Fibroblast of skin of right biceps (primary cell): ENCODE measurements at places on chromosomes 13 and 19.
A peak's percentile ranks its signal among the peaks of the same experiment; 100 is the strongest.

GRCh38 chr19:50252111-50252886 lies 48.9 kb downstream of the MYH14 start:
- no peak for DNase-seq

- peak; percentile 23 for DNase-seq
These were observed 42.0 kb upstream of the NFIC start for GRCh38 chr19:3324405-3324856.

DNA sequence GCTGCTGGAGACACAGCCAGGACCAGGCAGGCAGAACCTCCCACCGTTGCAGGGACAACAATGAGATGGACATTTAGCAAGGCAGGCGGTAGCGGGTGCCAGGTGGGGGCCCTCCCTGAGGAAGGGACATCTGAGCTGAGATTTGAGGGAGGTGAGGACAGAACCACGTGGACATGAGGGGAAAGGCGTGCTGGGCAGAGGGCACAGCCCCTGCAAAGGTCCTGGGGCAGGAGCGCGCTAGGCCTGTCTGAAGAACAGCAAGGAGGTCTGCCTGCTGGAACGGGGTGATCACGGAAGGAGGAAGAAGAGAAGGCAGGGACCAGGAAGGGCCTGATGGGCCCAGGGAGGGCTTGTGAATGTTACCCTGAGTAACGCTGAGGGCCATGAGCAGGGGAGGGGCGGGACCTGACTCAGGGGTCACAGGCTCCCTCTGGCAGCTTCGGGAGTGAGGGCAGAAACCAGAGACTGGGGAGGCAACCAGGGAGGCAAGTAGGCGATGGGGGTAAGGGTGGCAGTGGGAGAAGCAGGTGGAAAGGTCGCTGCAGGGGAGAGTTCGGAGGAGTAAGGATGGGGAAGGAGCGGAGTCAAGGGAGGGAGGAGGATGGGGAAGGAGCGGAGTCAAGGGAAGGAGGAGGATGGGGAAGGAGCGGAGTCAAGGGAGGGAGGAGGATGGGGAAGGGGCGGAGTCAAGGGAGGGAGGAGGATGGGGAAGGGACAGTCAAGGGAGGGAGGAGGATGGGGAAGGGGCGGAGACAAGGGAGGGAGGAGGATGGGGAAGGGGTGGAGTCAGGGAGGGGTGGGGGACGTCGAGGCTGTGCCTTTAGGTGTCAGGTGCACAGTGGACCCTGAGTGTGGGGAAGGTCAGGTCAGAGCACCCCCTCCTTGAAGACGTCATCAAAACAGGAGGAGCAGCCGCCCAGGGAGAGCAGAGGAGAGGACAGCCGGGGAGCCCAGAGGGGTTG lies 15.7 kb upstream of the B3GNT3 start:
- DNase-seq: peak; percentile 52

DNA sequence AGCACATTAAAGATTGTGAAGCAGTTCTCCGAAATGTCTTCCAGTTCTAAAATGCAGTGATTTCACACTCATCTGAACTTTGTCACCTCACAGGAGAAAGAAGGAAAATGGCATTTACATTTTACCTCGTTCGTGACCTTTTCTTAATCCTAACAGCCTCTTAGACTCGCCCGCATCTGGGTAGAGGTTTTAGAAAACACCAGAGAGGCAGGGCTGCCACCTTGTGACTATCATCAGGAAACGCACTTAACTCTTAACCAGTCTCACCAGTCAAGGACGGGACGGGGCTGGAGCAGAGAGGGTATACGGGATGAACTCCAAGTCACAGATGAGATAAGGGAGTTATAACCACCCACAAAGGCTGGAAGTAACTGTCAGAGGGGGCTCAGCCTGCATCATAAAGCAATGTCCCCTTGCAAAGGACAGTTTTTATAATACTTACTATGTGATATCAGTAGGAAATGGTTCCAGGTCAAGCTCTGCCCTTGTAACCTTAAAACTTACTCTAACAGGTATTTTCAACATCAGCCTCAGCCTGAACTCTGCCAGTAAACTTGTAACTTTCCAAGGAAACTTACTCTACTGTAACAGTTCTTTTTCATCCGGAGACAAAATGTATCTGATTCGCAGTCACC lies 8.6 kb upstream of the CEACAM6 start:
- peak; percentile 22 for DNase-seq

DNA sequence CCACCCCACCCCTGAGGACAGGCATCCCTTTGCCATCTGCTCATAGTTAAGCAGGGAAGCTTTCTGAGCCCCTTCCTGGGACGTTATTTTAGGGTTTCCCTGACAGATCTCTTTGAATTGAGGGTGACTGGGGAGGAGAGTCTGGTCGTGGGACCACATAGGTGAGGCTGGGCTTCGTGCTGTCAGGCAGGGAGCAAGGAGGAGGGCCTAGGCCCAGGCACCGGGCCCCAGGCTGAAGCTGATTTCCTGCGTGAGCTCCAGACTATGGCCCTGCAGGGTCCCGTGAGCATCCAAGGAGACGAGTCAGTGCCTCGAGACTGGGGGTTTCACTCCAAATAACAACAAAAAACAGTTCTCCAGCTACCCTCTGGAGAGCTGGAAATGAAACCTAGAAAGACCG lies 60.4 kb downstream of the MYO9B start:
- no peak for DNase-seq

GRCh38 chr13:48477191-48477855 lies 55.6 kb downstream of the RCBTB2 start:
- no peak for DNase-seq

DNA sequence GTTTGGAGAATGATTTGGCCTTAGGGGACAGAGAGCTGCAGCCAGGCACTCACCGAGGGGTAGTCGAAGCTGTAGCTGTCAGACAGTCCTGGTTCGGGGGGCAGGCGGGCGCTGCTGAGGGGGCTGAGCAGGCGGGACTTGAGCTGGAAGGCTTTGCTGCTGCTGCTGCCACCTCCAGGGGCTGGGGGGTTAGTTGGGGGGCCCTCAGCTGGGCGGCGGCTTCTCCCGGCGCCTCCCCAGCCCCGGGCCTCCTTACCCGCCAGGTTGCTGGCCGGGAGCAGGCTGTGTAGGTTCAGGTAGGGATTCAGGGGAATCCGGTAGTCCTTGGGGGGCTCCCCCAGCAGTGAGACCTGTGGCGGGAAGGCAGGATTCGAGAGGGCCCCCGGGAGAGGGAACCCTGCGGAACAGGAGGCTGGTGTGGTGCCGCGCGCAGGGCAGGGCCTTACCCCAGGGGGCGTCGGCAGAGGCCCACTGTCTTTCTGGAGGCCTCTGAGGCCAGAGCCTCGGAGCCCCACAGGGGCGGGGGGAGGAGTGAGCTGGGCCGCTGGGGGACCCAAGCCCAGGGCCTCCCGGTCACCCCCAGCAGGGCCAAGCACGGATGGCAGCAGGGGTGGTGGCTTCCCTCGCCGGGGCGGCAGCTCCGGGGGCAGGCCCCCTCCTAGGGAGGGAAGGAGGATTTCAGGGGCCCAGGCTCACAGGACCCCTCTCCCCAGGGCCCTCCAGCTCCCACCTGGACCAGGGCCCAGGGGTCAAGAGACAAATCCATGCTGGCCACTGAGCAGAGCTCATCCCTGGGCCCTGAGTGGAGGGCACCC lies 5.0 kb upstream of the FDX2 start:
- DNase-seq: no peak

DNA sequence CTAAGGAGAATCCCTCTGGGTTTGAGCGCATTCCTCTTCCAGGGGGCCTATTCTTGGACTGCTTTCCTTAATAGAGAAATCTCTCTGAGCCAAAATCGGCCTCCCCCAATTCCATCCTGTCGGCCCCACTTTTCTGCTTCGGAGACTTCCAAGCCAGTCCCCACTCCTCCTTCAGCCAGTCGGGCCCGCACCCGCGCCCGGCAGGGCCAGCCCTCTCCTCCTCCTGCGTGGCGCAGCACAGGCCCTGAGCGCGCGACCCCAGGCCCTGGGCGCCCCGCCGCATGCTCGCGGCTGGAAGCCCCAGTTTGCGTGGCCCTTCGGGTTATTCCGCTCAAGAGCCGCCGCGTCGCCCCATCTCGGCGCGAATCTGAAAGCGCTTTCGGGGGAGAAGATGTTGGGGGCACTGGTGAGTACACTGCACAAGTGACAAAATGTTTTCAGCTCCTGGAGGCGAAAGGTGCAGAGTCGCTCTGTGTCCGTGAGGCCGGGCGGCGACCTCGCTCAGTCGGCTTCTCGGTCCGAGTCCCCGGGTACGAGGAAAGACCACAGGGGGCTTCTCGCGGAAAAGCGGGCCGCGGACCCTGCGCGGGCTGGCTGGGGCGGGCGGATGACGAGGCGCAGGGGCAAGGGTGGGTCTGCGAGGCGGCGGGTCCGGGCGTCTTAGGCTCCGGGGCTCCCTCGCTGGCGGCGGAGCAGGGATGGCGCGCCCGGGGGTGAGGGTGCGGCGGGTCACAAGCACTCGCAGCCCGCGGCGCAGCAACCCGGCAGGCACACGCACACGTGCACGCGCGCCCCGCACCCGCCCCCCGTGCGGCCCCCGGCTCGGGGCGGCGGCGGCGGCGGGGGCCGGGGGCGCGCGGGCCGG lies at the start of gene IL17D:
Gene IL17D, plus strand, starts transcription at position 785 of the 865 bp plus-strand sequence. CDS start 303 bp downstream, outside the sequence.
- no peak for DNase-seq

GRCh38 chr19:51346742-51347141 lies 4.8 kb upstream of the VSIG10L start:
- no peak for DNase-seq

DNA sequence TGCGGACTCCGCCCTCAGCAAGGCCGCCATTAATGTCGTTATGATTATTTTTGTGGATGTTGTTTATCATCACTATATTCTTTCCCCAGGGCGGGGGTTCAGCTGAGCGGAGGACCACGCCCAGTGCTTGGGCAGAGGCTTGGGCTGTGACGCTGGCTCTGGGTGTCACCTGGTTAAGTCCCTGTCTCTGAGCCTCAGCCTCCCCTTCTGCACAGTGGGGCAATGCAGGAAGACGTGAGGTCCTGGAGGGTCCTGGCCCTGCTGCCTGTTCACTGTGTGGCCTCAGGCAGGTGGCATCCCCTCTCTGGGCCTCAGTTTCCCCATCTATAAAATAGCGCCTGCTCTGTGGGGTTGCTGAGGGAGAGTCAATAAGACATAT lies 32.5 kb downstream of the NFIC start:
- no peak for DNase-seq

DNA sequence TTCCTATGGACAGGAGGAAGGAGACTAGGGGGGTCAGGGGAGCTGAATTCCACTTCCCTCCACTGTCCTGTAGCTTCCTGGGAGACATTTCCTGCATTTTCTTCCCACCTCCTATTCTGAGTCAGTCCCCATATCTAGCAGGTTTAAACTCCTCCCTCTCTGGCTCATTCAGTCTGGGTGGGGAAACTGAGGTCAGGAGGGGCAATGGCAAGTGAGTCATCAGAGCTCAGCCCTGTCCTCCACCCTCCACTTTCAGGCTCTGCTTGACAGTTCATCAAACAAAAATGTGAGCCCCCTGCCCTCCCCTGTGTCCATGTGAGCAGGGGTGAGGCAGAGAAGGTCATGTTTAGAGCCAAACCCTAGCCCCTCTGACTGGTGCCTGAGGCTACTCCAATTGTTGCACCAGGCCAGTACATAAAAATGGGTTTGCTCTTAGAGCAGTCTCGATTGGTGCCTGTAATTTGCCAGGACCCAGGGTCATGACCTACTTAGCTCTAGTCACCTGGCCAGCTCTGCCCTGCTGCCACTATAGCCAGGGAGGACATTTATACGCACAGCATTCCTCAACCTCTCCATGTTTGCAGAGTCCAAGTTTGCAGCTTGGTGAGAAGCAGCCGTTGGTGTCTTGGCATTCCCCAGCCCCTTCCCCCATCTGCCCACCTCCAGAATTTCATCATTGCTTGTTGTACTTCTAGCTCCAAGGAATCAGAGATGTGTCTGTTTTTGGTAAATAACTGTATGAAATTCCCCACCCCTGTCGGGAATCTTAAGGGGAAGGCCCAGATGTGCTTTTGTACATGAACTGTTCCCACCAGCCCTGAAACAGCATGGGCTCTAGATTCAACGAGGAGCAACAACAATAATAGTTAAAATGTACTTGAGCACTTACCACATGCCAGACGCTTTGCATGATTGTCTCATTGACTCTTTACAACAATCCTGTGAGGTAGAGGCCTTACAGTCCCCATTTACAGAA lies 20.7 kb downstream of the SAMD4B start:
- peak; percentile 83 for DNase-seq

DNA sequence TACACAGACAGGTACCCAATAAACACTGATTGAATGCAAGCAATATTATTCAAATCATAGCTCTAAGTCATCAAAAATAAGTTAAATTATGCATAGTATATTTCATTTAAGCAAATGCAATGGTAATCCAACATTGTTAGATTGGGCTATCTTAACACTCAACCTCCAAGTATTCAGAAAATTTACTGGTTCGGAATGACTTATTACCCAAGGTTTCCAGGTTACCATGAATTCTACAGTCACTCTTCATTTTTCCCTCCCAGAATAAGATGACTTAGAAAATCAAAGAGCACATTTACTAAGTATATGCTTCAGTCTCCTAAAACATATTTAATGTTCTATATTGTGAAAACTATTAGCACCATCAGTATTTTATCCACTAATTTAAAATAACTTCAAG lies 6.0 kb downstream of the UBL3 start:
- peak; percentile 62 for DNase-seq

DNA sequence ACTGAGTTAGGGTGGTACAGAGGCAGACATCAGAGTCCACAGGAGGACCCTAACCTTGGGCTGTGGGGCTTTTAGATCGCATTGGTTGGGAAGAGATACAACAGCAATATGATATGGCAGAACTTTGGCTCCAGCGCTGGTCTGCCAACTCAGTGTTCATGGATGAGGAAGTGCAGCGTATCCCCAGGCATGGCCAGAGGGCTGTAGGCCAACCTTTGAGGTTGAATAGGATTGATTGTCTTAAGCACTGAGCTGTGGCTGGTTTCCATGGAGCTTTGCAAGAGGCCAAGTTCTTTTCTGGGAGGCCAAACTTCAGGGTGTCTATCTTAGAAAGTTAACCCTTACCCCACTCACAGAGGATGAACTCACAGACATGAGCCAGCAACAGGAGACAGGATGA lies 144.1 kb upstream of the TMTC4 start:
- no peak for DNase-seq

- DNase-seq: peak; percentile 95
These were observed 246.1 kb downstream of the DCT start for GRCh38 chr13:94233401-94233800.
